ENCODE measurements at places on chromosomes 12 and 14.

GRCh38 chr14:94707494-94707893, 62.4 kb downstream of the GSC start:
- DNase-seq, result no peak

GRCh38 chr14:75944607-75945241, 37.1 kb downstream of the TGFB3 start:
- DNase-seq, result no peak

DNA sequence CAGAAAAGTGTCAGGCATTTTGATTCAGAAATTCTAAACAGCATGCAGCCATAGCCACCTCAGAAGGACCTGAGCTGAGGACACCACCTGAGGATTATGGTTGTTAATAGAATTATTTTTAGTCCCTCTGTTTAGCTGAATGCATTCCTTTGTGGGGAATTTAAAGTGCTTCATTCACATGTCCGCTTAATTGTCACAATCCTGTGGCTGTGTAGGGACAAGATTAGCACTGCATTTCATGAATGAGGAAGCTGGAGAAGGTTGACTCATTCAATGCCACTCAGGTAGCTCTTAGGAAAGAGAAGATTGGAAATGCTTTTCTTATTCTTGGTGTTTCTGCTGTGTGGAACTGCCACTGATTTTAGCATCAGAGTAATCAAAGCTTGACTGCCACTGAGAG, 42.0 kb upstream of the KRR1 start:
- peak; percentile 71 for DNase-seq

- DNase-seq, result no peak
Observed at GRCh38 chr14:95619785-95620417, 66.3 kb upstream of the TCL1B start.

DNA sequence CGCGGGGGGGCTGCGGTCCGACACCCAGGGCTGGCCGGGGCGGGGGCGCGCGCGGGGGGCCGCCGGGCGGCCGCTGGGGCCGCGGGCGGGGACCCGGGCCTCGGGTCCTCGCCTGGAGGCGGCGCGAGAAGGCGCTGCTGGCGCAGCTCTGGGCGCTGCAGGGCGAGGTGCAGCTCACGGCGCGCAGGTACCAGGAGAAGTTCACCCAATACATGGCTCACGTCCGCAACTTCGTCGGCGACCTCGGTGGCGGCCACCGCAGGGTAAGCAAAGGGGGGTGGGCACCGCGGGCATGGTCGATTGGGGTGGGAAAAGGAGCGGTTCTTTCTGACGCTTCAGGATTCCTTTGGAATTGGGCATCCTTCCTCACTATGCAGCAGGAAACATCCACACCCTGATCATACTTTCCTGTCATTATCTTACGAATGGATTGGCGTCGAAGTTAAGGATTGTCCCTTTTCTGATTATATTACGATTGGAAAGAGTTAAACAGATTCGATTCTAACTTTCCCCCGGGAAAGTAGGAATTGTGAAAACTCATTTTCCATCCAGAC, 798 bp downstream of the PDZRN4 start:
- DNase-seq, result no peak

All from NB4 (cell line).